Anterior cingulate cortex (tissue), 58 donors: ENCODE measurements at places on chromosomes 16 and 17.
A peak's percentile ranks its signal among the peaks of the same experiment; 100 is the strongest.

- no peak for DNase-seq
These were observed 47.9 kb downstream of the CBFA2T3 start for GRCh38 chr16:88929091-88929445.

GRCh38 chr16:83441517-83441916 is 366.3 kb upstream of the HSBP1 start:
- DNase-seq = no peak

GRCh38 chr16:88578446-88579313 is 8.5 kb downstream of the ZC3H18 start:
- no peak for DNase-seq

DNA sequence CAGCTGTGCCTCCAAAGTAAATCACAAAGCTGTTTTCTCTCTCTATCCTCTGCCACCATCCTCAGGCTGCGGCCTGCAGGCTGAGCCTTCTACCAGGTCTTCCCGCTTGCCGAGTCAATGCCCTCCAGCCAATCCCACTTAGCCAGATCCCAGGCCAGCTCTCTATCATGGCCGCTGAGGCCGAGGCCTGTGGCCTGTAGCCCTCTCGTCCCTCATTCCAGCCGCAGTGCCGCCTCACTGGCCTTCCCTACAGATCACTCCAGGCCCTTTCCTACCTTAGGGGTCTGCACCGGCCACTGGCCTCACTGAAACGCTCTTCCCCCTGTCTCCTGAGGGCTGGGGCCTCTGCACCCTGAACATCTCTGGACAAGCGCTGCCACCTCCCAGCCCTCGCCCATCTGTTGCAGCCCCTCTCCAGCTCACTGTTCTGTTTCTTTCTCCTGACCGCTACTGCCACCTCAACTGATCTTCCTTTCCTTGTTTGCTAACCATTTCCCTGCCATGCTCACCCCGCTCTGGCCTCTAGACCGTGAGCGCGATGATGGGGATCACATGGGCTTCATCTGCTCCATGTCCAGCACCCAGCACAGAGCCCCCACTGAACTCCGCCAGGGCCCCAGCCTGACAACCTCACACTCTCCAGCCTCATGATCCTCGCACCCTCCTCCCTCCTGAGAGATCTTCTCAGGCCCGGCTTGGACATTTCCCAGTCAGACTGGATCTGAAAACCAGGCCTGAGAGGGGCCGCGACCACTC is 8.5 kb downstream of the KNOP1 start:
- no peak for DNase-seq

DNA sequence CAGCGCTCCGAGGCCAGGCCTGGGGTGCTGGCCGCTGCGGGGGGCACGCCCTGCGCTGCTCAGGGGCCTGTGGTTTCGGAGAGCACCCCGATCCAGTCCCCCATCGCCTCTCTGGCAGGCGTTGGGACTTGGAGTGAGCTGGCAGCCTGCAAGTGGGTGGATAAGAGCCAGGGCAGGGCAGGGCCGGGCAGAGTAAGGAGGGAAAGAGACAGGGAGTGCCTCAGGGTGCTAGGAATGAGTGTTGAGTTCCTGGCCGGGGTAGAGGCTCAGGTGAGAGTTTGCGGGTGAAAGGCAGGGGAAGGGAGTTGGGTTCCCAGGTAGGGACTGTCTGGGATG is 1.3 kb downstream of the CDH13 start:
- DNase-seq = no peak

DNA sequence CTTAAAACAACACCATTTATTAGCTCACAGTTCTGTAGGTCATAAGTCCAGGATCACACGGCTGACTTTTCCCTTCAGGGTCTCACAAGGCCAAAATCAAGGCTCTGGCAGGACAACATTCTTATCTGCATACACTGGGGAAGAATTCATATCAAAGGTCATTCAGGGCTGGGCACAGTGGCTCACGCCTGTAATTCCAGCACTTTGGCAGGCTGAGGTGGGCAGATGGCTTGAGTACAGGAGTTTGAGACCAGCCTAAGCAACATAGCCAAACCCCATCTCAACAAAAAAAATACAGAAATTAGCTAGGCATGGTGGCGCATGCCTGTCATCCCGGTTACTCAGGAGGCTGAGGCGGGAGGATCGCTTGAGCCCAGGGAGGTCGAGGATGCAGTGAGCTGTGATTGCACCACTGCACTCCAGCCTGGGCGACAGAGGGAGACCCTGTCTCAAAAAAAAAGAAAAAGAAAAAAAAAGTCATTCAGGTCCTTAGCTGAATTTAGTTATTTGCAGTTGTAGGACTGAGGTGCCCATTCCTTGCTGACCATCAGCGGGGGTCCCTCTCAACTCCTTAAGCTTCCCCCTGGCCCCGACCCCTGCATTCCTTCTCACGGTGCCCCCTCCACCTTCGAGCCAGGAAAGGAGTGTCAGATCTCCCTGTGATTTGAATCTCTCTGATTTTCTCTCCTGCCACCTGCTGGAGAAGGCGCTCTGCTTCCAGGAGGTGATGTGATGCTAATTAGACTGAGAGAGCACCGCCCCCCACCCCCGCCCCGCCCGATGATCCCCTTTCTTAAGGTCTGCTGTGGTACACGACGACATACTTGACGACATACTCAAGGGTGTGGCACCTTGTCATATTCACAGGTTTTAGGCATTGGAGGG is 91.8 kb upstream of the CLEC18A start:
- DNase-seq = peak; percentile 11

DNA sequence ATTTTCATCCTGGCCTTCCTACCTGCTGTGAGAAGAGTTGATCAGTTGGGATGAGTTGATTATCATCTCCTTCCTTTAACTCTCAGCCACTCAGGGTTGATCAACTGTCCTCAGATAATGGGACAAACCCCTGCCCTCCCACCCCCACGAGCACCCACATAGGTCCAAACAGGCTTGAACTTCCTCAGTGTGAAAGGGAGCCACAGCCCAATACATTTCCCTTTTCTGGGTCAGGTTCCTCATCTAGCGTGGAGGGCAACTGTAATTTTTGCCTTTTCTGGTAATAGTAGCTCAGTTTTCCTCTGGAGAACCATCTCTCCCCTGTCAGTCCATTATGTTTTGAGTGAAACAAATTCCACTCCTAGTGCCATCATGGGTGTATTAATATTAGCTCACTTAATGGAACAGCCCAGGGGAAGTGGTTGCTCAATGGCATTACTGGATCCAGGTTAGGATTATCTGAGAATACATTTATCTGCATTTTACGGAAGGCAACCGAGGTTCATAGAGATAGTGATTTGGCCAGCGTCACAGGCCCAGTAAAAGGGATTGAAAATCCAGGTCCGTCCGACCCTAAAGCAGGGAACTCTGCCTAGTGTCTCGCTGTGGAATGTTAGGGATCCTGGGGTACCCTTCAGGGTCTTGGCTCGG is 476 bp upstream of the LPCAT2 start:
- no peak for DNase-seq

- no peak for DNase-seq
These were observed 8.3 kb downstream of the ALKBH5 start for GRCh38 chr17:18191967-18192366.

- DNase-seq = no peak
These were observed 50.1 kb downstream of the HSD17B2 start for GRCh38 chr16:82085011-82085779.

GRCh38 chr17:75411328-75412067 is 6.0 kb upstream of the GRB2 start:
- no peak for DNase-seq

DNA sequence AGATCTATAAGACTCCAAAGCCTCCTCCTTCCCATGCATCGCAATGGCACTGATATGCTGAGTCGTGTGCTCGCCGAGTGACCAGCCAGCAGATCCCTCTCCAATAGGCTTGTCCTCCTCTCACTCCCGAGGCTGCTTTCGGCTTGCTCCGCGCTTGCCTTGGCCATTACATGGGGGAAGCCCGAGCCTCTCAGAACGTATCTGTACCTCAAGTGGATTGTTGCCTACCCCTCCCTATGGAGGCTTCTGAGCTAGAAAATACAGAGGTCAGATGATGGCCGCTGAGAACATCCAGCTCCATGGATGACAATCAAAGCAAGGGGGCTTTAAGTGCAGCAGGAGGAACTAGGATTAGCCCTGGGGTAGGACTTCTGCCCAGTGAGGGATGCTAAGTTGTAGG is 7.7 kb upstream of the NLRP1 start:
- no peak for DNase-seq

DNA sequence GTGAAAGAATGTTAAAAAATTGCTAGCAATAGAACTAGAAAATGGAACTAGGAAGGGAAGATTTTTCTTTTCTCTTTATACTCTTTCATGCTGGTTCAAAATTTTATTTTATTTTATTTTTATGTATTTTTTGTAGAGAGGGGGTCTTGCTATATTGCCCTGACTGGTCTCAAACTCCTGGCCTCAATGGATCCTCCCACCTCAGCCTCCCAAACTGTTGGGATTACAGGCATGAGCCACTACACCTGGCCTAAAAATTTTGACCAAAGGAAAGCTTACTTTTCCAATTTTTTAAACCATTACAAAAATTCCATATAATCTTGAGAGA is 10.0 kb upstream of the TERF2 start:
- no peak for DNase-seq

GRCh38 chr16:84820771-84821170 is 986 bp downstream of the CRISPLD2 start:
- DNase-seq = no peak

GRCh38 chr17:36069136-36069535 is 5.1 kb downstream of the CCL18 start:
- DNase-seq = no peak

- no peak for DNase-seq
These were observed 34.8 kb upstream of the GAS7 start for GRCh38 chr17:10233161-10233560.

DNA sequence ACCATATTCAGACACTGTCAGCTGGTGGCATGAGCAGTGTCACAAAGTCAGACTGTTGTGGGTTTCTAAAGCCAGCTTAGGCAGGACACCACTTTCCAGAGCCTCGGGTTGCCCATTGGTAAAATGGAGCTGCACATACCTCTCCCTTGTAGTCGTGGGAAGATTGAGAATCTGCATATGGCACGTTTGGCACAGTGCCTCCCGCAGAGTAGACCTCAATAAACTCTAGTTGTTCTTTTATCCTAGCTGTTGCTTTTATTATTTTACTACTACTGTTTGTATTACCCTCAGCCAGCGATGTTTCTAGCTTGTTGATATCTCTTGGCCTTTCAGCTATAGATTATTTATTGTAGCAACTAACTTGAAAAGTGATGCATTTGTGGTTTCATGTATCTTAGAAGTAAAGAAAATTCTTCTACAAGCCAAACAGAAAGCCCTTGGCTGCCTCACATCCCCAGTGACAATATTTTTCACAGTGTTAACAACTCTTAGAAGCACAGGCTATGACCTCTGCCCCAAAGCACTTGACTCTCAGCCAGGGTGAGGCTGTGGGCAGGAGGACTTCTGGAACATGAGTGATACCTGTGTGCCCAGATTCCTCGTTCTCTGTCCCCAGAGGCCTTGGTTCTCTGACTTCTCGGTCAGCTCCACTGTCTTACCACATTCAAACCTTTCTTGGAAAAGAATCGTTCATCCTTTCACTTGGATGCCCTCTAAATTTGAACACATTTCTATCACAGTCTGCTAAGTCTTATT is 351.6 kb downstream of the SNX29 start:
- DNase-seq = no peak

DNA sequence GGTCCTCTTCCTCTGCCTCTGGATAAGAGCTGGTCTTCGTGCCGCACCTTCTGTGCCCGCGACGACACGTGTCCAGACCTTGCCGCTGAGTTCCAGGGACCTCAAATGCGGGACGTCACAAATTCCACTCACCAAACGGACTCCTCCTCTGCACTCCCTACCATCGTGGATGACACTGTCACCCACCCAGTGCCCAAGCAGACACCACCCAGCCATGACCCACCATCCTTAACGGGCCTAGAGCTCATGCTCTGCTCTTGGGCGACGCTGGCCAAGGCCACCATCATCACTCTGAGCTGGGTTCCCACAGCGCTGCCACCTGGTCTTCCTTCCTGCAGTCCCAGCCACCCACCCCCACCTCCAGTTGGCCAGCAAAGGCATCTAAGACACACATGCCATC is 96.4 kb upstream of the RPL38 start:
- no peak for DNase-seq

- no peak for DNase-seq
These were observed 257.5 kb downstream of the ENGASE start for GRCh38 chr17:79332011-79332554.

DNA sequence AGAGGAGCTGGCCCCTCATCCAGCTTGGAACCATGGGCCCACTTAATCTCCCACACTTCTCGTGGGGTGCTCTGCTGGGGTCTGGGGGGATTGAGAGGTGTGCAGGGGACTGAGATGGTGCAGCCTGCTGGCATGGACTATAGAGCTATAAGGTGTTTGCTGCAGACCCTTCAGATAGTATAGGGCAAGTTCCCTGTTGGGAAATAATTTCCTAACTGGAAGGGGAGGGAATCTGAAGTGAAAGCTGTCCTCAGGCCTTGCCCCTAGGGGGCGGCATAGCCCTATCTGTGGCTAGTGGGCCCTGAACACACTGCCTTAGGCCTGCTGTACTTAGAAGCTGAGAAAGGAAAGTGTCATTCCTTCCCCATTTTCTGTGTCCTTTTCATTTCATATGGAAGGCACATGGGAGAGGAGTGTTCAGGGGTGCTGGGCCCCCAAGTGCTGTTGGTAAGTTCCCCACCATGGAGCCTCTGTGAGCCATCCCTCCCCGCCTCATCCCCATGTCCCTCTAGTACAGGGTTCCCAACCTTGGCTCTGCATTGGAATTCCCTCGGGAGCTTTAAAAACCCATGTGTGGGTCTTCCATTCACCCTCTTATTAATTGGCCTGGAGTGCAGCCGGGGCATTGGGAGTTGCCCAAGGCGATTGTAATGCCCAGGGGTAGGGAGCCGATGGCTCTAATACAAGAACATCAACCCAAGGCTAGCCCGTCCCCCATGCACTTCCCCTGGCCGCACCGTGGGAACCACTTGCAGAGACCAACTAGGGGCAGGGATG is 19.7 kb downstream of the GOSR2 start:
- DNase-seq = peak; percentile 43

GRCh38 chr17:83175822-83176622 is 96.6 kb downstream of the METRNL start:
- DNase-seq = no peak

DNA sequence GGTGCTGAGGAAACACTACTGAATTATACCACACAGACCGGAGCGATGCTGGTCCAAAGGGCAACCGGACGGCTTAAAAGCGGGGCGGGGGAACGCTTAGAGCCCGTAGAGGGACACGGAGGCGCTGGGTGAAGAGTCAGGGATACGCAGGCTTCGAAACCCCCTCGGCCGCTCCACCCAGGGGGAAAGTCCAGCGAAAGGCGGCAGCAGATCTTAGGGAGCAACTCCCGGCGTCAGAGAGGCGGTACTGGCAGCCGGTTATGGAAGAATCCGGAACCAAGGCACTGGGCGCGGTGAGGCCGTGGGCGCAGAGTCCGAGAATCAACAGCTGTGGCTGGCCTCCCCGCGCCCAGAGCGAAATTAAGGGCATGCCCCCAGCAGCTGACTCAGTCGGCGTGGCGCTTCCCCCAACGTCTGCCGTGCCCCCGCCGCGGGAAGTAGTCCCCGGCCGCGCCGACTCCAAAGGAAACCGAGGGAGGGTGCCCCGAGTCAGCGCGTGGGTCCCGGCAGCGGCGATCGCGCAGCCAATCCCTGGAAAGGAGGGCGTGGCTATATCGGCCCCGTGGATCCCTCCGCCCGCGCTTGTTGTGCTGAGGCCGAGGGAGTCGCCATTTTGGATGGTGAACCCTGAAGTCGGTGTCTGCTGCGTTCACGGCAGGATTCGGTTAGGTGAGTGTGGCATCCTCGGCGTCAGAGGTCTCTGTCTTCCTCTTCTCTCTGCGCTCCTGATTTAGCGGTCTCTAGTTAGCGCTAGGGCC is at the start of gene IST1:
TSS of gene IST1 (plus strand) at position 611 of the 758 bp plus-strand sequence. CDS start 20,110 bp downstream, outside the sequence.
- peak; percentile 97 for DNase-seq

GRCh38 chr16:50744881-50745280 is 3.0 kb downstream of the CYLD start:
- no peak for DNase-seq

- DNase-seq = no peak
These were observed 7.3 kb downstream of the RGS11 start for GRCh38 chr16:268141-269053.
